ENCODE measurements at places on chromosomes 6 and 20. TPM values are rescaled to one million over a fixed set of nuclear protein-coding genes. Genes with fewer than 3 reads are reported as not detected.

MDFI gene
- 22.1 TPM for total RNA-seq

LPIN3 gene
- 11.5 TPM for total RNA-seq

RSPH4A gene
- 46.1 TPM for total RNA-seq

SAMD10 gene
- total RNA-seq: 2.3 TPM

TMEM244 gene
- not detected for total RNA-seq

ISM1 gene
- total RNA-seq: 3.4 TPM

PNISR gene
- total RNA-seq: 354 TPM

UBE2C gene
- total RNA-seq: 2.5 TPM

TNXB gene
- total RNA-seq: 56.9 TPM

MKKS gene
- total RNA-seq: 15.1 TPM

CALHM4 gene
- not detected for total RNA-seq

BMP6 gene
- total RNA-seq: 7.5 TPM

CEP250 gene
- 34.5 TPM for total RNA-seq

BPIFB3 gene
- total RNA-seq: not detected

ILRUN gene
- total RNA-seq: 70.1 TPM

KIF25 gene
- 0.46 TPM for total RNA-seq

WFDC5 gene
- total RNA-seq: not detected

TREML2 gene
- 0.65 TPM for total RNA-seq

FILIP1 gene
- 16.5 TPM for total RNA-seq

FAM217A gene
- not detected for total RNA-seq

ADGRF4 gene
- total RNA-seq: 0.28 TPM

RAD21L1 gene
- total RNA-seq: not detected

PARD6B gene
- total RNA-seq: 38.1 TPM

MUC21 gene
- total RNA-seq: 8.6 TPM

TP53TG5 gene
- total RNA-seq: not detected

SAMD3 gene
- 2.8 TPM for total RNA-seq
